ENCODE measurements at places on chromosomes 1 and 21. TPM values are rescaled to one million over a fixed set of nuclear protein-coding genes. Genes with fewer than 3 reads are reported as not detected.

CHRM3 gene
- total RNA-seq, result 0.11 TPM

SPRR5 gene
- not detected for total RNA-seq

KRTAP10-12 gene
- total RNA-seq, result not detected

KRTAP26-1 gene
- total RNA-seq, result not detected

DNA sequence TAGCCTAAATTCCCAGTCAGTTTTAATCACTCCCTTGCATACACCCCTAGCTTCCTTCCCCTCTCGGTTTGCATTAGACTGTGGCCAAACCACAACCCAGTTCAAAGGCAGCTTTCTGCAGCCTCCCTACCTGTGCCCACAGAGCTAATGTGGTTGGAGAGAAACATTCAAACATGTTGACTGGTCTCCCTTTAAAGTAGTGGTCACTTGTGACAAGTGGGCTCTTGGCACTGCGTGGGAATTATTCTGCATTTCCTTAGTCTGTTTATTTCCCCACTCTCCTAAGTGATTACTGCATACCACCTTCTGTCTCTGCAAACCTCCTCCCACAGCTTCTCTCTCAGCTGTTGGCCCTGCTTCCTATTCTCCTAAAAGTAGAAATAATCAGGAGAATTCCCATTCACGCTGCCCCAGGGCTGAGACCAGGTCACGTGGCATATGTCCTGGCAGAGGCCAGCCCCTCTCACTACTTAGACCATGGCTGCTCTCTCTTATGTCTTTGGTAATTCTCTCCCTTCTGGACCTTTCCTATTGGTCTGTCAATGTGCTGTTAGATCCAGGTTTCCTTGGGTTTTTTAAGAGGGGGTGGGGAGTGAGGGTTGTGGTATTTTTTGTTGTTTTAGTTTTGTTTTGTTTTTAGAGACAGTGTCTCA lies 38.4 kb upstream of the CD101 start:
- no peak for DNase-seq
- no peaks in the 10 kb centered on the region for H3K27me3 ChIP-seq
- H3K4me3 ChIP-seq, result no peak overlapping the region
- no peak overlapping the region for H3K27ac ChIP-seq

- H3K27ac ChIP-seq, result no peak overlapping the region
- no peak for DNase-seq
- no peaks in the 10 kb centered on the region for H3K36me3 ChIP-seq
- no peaks in the 10 kb centered on the region for H3K4me1 ChIP-seq
- no peaks in the 10 kb centered on the region for H3K27me3 ChIP-seq
Measured at GRCh38 chr21:35408401-35408800, 359.3 kb upstream of the RUNX1 start.

DNA sequence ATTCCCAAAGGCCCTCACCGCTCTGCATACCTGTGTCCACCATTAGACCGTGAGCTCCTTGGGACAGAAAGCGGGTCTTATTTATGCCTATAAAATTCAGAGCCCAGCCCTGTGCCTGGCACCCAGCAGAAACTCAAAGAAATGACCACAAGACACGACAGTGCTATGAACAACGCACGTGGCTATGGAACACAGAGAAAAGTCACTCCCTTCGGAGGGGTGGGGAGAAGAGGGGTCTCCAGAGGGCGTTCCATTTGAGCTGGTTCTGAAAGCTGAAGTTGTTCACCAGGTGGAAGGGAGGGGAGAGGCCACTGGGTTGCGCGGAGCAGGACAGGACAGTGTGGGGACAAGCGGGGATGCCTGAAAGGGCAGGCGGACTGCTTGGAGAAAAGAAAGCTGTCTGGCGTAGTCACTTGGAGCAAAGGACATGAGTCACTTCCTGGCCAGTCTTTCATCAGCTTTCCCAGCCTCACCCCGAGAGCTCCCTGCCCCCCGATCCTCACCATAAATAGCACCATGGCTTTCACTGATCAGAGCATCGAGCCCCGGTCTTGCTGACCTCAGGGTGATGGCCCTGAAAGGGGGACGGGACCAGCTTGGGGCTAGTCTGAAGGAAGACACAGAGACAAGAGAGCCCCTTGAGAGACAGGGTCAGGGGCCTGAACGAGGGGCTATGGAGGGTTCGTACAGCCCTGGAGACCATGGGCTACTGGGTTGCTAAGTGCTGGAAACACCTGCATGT lies 28.5 kb downstream of the ECE1 start:
- no peaks in the 10 kb centered on the region for H3K27me3 ChIP-seq
- DNase-seq, result no peak
- peak overlapping the region; percentile 16 for H3K27ac ChIP-seq
- no peak overlapping the region for H3K4me3 ChIP-seq

DNA sequence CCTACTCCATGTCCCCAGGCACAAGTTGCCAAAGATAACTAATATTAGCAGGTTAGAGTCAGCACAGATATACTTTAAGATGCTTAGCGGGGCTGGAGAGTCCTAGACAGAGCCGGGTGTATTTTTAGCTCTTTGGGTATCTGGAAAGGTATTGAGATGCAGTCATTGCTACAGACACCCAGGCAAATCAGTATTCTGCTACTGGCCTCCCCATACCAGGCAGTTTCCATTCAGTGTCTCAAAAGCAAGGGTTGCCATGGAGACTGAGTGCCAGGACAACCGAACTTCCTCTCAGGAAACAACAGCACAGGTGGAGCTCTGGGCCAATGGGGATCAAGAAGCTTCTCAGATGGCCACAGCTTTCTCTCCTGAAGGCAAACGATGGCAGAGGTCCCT lies 45.3 kb downstream of the KCNC4 start:
- H3K4me3 ChIP-seq, result no peak overlapping the region
- no peaks in the 10 kb centered on the region for H3K27me3 ChIP-seq
- H3K4me1 ChIP-seq, result no peaks in the 10 kb centered on the region
- no peaks in the 10 kb centered on the region for H3K36me3 ChIP-seq

DNA sequence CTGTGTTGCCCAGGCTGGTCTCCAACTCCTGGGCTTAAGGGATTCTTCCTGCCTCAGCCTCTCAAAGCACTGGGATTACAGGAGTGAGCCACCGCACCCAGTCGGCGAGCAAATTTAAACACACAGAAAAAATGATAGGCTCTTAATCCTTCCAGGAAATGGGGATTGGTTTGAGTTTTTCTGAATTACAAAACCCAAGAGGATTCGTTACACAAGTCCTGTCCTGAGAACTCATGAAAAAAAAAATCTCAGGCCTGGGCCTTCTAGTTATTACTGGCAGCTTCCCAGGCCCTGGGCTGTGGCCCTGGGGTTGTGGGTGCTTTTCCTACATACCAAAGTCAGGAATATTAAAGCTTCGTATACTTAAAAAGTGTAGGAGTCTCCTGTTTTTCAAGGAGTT lies 6.3 kb upstream of the IFNGR2 start:
- H3K27ac ChIP-seq, result no peak overlapping the region
- no peak overlapping the region for H3K4me3 ChIP-seq
- no peaks in the 10 kb centered on the region for H3K27me3 ChIP-seq
- H3K36me3 ChIP-seq, result no peaks in the 10 kb centered on the region
- DNase-seq, result no peak
- H3K4me1 ChIP-seq, result no peaks in the 10 kb centered on the region

DNA sequence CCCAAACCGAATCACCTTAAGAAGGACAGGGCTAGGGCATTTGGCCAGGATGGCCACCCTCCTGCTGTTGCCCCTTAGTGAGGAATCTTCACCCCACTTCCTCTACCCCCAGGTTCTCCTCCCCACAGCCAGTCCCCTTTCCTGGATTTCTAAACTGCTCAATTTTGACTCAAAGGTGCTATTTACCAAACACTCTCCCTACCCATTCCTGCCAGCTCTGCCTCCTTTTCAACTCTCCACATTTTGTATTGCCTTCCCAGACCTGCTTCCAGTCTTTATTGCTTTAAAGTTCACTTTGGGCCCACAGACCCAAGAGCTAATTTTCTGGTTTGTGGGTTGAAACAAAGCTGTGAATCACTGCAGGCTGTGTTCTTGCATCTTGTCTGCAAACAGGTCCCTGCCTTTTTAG lies 3.6 kb downstream of the BTG2 start:
- H3K36me3 ChIP-seq, result peaks cover 46% of the 10 kb centered on the region
- H3K4me3 ChIP-seq, result peak overlapping the region; percentile 60
- DNase-seq, result no peak

GRCh38 chr1:198775606-198776005 lies 136.8 kb downstream of the PTPRC start:
- H3K4me1 ChIP-seq, result no peaks in the 10 kb centered on the region
- H3K27me3 ChIP-seq, result no peaks in the 10 kb centered on the region
- no peak overlapping the region for H3K27ac ChIP-seq
- H3K36me3 ChIP-seq, result no peaks in the 10 kb centered on the region
- H3K4me3 ChIP-seq, result no peak overlapping the region
